ENCODE measurements at places on chromosomes 7 and 10.

GRCh38 chr10:105062951-105063350 is 421.9 kb downstream of the SORCS3 start:
- no peak for DNase-seq

GRCh38 chr7:73901823-73902597 is 41.1 kb downstream of the TMEM270 start:
- DNase-seq, result no peak

DNA sequence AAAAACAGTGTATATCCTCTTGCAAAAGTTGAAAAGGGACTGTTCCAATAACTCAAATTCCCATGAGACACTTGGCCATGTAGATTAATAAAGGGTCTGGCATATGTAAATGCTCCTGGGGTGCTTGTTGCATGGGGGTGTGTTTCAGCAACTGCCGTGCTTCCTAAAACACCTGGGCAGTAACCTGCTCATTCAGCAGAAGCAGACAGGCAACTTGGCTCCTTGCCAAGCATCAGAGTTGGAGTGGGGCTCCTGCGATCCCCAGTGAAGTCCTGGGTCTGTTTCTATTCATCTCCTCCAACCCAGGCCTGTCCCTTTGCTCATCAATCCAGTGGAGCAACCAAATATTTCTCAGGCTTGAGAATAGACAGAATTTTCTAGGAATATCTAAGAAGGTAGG is 42.2 kb upstream of the ADAM12 start:
- DNase-seq, result no peak

- peak; percentile 79 for DNase-seq
Measured at GRCh38 chr7:24866004-24866615, 108.8 kb upstream of the GSDME start.

GRCh38 chr10:14533295-14533694 is 202.6 kb upstream of the FRMD4A start:
- no peak for DNase-seq

DNA sequence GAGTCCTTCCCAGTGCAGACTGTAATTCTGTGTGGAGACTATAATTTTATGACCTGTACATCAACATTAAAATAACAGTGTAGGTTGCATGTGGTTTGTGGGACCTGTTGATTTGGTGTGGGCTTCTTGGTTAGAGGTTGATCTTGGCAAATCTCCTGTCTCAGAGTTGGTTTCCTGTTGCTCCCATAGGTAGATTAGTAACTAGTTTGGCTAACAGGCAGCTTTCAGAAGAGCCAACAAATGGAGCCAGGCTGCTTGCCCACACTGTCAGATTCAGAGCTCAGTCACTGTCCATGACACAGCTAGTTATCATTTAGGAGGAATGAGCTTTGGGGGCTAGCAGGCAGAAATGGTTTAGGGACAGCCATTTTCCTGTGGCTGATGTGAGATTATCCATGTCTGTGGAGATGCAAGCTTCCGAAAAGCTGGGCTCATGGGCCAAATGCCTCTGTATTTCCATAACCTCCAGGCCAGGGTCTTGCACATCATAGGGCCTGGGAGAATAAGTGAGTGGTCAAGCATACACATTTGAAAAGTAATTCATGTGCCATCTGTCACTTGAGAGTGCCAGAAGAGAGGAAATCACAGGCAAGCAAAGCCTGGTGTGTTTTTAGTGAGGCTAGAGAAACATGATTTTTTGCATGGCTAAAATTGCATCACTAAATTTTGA is 33.4 kb downstream of the CCM2 start:
- no peak for DNase-seq

DNA sequence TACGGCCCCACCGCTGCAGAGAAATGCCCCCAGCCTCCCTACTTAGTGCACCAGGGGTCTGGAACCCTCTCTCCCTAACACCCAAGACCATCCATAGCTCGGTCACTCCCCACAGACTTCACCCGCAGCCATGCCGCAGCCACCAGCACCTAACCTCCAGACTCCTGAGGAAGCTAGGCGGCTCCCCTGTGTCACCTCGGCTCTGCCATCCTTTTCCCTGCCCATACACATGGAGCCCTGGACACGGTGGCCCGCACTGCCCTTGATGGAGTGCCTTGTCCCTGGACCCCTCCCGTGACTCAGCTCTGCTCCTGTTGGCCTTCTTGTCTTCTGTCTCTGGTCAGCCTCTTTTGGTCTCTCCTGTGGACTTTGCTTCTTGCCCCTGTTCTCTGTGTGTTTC is 107.5 kb downstream of the INSYN2A start:
- DNase-seq, result no peak

- DNase-seq, result no peak
Measured at GRCh38 chr10:69220507-69220906, 375 bp downstream of the HKDC1 start.

DNA sequence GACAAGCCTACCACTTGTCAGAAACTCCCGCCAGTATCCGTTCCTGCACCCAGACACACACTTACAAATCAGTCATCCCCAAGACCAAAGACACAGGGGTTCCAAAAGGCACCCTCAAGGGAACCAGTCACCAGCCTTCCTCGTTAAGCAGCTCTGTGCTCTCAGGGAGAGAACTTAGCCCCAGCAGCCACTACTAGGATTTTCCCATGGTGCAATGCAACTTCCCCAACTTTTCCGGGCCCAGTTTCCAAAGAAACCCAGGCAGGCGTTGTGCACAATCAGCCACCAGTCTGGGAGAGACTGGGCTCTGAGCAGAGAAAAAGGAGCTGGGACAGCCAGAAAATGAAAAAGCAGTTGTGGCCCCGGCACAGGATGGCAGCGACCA is 1.2 kb downstream of the DLG5 start:
- DNase-seq, result peak; percentile 27

DNA sequence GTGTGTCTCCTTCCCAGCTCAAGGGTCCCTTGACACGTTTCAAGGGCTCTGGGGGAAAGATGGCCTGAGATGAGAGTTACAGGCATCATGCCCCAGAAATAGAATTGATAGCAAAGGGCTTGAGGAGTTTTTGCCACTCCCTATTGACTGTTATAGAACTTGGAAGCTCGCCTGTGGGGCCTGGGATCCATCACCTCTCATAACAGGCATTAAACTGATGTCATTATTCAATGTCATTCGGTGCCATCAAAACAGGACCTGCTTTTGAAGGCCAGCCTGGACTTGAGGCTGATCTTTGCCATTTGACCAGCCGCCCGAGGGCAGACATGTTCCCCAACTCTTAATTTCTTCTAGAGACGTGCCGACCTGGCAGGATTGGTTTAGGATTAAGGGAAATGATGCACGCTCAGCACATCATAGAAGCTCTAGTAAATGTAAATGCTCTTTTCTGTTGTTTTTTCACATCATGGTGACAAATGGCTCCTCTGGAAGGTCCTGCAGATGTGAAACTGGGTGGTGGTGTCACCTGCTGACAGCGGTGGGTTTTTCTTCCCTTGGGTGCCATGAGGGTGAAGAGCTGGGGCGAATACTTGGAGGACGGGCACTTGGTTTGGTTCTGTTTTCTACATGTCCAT is 16.7 kb upstream of the KLF6 start:
- DNase-seq, result no peak

DNA sequence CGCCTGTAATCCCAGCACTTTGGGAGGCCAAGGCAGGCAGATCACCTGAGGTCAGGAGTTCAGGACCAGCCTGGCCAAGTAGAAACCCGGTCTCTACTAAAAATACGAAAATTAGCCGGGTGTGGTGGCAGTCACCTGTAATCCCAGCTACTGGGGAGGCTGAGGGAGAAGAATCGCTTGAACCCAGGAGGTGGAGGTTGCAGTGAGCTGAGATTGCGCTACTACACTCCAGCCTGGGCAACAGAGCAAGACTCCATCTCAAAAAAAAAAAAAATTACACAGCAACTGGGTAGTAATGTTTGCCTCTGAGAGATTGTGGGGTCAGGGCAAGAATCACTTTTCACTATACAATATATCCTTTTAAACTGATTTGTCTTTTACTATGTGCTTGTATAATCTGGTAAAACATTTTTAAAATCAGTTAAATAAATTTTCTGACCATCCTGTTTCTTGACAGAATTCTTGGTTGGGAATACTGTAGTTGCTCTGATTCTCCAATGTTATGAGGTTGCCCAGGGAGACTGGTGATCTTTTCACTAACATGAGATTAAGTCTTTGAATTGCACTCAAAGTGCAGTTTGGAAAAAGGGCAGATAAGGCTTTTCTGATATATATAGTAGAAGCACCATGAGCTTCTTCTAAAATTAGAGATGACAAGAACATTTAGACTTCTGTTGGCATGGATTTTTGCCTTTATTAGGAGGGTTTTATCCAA is 1.5 kb downstream of the ENTPD7 start:
- no peak for DNase-seq

- peak; percentile 96 for DNase-seq
Measured at GRCh38 chr10:69278446-69278963, at the start of gene HK1. HK1 (plus strand) TSS chr10:69278496.

DNA sequence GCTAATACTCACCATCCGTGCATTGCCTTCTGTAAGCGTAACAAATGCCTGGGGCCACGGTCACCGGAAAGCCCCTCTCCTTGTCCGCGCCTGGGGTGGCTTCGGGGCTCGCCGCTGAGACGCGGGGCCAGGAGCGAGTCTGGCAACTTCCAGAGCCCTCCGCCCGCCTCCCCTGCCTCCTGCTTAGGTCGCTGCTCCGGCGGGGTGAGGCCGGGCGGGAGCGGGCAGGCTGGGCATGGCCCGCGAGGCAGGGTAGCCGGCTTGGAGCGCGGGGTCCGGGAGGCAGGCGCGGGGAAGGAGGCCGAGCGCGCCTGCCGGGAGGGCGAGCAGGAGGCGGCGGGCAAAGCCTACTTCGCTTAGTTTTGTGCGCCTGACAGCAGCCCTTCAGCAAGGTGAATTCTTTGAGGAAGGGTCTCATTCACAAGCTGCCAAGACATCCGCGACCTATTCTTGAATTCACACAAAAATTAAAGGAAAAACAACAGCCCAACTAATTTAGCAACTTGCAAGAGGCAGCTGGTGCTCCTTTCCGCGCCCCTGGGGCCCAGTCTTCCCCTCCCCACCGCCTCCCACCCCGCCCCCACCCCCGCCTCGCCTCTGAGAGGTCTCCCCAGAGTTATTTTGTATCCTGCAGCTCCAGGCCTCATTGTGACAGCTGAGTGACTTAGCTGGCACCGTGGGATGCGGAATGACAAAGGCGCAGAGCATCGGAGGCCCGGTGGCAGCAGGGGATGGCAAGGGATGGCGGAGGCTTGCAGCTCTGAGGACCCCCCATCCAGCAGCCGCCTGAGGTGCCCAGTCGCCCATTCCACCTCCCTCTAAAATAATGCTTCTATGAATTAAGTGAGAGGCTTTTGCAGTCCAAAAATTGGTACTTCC is 12.8 kb upstream of the KAT6B start:
- no peak for DNase-seq

DNA sequence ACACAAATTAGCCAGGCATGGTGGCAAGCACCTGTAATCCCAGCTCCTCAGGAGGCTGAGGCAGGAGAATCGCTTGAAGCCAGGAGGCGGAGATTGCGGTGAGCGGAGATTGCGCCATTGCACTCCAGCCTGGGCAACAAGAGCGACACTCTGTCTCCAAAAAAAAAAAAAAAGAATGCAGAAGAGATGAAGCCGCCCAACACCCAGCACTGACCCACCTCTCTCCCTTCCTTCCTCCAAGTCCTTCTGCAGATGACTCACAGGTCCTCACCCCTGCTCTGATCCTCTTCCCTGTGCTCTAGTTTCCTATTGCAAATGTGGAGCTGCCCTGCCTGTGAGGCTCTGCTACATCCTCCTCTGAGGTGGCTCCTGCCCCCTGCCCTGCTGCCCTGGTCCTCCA is 22.0 kb upstream of the OPALIN start:
- no peak for DNase-seq

DNA sequence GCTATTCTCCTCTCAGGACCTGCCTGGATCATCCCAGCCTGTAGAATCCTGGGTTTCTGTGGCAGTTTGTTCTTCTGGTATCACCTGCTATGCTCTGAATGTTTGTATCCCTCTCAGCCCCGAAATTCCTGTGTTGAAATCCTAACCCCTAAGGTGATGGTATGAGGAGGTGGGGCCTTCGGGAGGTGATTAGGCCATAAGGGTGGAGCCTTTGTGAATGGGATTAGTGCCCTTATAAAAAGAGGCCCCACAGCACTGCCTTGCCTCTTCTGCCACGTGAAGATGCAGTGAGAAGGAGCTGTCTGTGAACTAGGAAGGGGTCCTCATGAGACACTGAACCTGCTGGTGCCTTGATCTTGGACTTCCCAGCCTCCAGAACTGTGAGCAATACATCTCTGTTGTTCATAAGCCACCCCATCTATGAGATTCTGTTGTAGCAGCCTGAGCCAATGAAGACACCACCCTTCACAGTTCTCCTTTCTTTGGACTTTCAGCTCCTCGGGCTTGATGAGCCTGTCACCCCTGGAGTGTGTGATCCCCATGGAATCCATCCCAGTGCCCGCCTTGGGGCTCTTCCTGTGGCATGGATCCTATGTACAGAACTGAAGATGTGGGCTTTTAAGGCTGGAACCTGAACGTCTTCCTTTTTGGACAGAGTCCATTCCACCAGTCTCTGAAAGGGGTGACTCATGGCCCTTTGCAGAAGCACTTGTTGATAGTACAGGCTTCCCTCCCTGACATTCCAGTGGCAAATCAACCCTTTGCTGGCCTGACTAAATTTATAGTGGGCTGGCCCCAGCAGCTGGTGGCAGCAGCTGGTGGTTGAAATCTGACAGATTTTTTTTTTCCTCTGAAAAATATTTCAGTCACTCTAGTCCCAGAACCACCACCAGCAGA is 138.0 kb downstream of the TACC2 start:
- DNase-seq, result peak; percentile 62

- DNase-seq, result no peak
Measured at GRCh38 chr7:135678612-135679575, 16.6 kb downstream of the STMP1 start.

GRCh38 chr10:86392723-86393094 is 26.1 kb upstream of the GRID1 start:
- DNase-seq, result no peak

DNA sequence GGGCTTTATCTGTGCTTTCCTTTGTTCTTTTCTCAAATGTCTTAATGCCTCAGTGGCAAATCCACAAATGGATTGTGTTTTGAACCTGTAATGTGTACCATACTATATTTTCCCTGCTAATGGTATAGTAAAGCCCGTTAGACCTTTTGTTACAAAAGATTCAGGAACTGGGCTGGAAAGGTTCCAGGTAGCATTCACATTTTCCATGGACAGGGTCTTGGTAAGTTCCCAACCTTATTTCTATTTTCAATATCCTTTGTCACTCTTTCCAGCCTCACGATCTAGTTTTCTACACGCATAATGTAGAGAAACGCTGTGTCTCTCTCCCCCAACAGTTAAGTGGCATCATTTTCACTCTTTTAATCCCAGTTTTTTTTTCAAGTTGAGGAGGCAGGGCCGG is 153.0 kb downstream of the PLCE1 start:
- no peak for DNase-seq
